ENCODE measurements at places on chromosomes 2 and 18. TPM values are rescaled to one million over a fixed set of nuclear protein-coding genes. Genes with fewer than 3 reads are reported as not detected.

Gene CCDC85A
- 0.76 TPM for total RNA-seq

Gene FAP
- total RNA-seq = 1.5 TPM

Gene RUFY4
- 2.6 TPM for total RNA-seq

Gene GKN2
- 0.24 TPM for total RNA-seq

Gene FOXD4L1
- total RNA-seq = 0.24 TPM

Gene ADRA2B
- total RNA-seq = 0.28 TPM

Gene GAD1
- total RNA-seq = 1.0 TPM

Gene ATOH8
- total RNA-seq = 2.0 TPM

Gene PROKR1
- total RNA-seq = 0.05 TPM

Gene SLC4A3
- 0.47 TPM for total RNA-seq

Gene CD207
- total RNA-seq = 0.99 TPM

Gene IL1RN
- 2.7 TPM for total RNA-seq

Gene EDAR
- 0.33 TPM for total RNA-seq

Gene PPP3R1
- total RNA-seq = 14.6 TPM

Gene NPC1
- 12.5 TPM for total RNA-seq

Gene RPIA
- 25.4 TPM for total RNA-seq

Gene DSC1
- 0.33 TPM for total RNA-seq
